Stimulated activated CD4-positive, alpha-beta T cell treated with anti-CD3 and anti-CD28 coated beads, Interleukin-4, amount 100 ng/mL, for 4 hours (primary cell): ENCODE measurements at places on chromosomes 3 and 15.

- no peak for DNase-seq
Measured at GRCh38 chr15:64810497-64811326, 14.7 kb downstream of the PIF1 start.

DNA sequence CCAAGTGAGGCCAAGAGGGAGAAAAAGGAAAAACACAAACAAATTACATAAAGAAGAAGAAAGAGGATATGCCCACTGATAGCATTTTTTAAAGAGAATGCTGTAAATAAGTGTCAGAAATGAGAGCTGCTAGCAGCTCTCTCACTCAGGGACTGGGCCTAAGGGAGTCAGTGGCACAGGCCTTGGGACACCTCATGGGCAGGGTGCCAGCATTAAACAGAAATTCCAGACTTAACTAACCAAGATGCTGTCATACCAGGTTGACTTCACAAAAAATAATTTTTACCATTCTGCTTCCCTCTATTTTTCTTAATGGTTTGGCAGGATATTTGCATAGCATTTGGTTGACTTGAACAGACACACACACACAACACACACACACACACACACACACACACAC is 92.3 kb upstream of the ADAMTSL3 start:
- no peak for DNase-seq

DNA sequence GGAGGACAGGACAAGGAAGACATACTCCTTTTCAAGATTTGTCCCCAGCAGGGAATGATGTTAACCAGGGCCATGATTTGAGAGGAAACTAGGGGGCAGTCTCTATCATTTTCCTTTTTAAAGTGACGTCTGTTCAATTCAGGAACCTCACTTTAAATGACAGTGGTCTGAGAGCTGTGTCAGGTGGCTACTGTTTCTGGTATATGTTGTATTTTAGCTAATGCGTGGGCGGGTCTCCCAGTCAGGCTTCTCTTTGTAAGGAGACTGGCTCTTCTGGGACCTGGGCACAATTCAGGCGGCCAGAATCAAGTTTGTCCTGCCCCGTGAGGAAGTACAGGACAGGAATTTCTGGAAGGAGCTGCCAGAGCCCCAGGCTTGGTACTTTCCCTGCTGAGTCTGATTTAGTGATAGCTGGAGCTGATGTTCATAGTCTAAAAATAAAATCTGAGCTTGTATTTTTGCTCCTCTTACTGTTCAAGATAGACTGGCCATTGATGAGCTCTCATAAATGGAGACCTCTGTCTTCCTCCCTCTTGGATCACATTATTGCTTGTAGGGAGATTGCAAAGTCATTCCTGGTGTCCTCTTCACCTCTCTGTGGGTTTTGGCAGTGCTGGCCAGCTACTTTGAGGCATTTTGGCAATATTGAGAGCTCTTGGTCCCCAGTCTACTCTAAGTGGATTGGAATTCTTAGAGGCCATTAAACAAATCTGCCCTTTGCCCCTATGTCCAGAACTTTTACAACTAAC is 25.6 kb downstream of the SQOR start:
- no peak for DNase-seq

DNA sequence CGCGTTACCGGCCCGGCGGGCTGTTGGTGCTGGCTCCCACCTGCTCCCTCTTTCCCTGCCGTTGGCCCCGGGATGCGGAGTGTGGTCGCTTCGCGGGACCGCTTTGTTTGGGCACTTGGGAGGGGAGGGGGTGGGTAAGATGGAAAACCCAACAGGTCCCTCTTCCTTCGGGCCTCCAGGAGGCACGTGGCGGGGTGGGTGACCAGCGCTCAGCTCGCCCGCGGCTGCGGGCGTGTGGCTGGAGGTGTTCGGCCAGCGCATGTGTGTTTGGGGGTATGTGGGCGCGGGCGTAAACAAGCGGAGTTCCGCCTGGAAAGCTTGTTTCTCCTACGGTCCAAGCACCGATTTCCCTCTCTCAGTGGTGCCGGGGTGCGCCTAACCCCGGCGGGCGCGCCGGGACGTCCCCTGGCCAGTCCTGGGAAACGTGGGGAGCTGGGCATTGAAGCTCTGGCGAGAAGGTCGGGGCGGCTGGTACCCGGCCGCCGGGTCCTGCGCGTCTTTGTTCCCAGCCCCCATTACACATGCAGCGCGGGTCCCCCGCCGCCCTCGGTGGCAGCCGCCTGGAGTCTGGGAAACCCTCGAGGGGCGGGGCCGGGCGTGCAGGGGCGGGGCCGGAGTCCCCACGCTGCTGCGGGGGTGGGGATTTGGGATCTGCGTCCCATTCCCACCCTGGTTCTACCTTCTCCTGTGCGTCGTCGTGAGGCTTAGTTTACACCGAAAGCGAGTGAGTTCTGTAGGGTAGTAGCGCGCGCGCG is 1.4 kb downstream of the ACVR2B start:
- DNase-seq: peak; percentile 35

DNA sequence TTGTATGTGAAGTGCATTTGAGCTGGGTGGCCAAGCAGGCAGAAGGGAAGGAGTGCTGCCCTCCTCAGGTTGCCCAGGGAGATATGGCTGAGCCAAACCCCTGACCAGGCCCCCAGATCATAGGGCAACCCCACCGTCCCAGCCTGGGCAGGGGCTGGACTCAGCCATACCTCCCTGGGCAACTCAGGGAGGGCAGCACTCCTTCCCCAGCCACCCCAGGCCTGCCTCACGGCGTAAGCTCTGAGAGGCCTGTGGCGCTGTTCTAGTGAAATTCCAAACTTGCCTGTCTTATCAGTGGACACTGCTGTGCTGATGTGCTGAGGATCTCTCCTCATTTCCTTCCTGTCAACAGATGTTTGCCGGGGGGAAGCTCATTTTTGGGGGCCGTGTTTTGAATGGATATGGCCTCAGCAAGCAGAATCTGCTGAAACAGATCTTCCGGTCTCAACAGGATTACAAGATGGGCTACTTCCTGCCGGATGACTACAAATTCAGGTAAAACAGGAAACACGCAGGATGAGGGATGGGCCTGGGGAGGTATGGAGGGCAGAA is 57.6 kb upstream of the FGD5 start:
- DNase-seq: no peak

- no peak for DNase-seq
Measured at GRCh38 chr3:171255236-171255806, 204.9 kb downstream of the TNIK start.

- DNase-seq: no peak
Measured at GRCh38 chr3:156688632-156689452, 14.5 kb downstream of the TIPARP start.

- no peak for DNase-seq
Measured at GRCh38 chr3:153785901-153786300, 335.3 kb upstream of the ARHGEF26 start.

DNA sequence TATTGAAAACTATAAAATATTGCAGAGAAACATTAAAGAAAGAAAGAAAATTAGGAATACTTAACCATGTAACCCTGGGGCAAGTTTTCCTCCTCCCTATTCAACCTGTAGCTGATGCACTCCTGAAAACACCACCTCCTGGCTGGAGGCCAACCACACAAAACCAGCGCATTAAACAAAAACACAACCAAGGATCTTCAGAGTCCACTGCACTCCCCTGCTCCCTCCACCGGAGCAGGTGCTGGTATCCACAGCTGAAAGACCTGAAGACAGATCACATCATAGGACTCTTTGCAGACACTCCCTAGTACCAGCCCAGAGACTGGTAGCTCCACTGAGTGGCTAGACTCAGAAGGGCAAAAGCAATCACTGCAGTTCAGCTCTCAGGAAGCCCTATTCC is 13.6 kb upstream of the ADAMTS17 start:
- no peak for DNase-seq

DNA sequence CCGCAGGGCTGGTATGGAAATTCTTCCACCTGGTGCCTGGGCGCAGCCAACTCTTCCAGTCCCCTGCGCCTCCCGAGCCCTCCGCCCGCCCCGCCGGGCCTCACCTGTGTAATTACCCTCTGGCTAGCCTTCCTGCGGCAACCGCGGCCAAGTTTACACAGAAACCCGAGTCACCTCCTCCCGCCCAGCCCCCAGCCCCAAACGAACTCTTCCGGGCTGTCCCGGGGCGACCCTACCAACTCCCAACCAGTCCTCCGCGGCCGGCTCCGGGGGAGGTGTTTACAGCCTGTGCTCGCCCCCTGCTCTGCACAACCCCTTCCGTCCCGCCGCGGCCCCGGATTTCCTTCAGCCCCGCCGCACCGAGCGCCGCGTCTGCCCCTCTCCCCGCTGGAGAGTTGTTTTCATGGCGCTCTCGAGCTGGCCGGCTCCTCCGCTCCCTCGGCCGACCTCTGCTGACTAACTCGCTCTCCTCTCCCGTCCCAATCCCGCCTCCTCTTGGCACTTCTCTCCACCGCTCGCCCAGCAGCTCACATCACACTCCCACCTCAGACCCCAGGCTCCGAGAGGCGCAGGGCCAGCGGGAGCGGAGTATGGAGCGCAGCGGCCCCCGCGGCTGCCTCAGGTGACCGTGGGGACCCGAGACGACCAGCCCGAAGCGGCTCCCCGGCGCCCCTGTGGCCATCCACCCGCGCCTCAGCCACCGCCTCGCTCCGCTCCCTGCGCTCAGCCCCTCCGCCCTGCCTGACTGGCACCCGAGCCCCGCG is 538 bp downstream of the ATOSA start:
- peak; percentile 32 for DNase-seq

- DNase-seq: no peak
Measured at GRCh38 chr3:130948001-130948773, 54.3 kb downstream of the ATP2C1 start.

DNA sequence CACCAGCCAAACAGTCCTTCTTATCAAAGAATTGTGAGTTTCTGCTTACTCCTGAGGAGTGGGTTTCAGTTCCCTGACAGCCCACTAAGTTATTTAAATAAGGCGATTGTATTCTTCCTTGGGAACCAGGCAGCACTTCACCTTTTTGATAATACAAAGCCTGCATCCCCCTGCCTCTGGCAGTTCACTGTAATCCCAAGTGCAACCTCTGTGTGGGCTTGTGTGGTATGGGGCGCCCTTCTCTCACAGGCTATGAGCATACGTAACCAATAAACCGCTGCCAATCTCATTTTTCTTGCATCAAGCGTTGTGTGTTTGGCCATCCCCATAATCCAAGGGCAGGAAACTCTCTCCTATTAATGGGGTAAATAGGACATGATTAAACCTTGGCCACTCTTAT is 1025.6 kb downstream of the NSUN3 start:
- DNase-seq: no peak

DNA sequence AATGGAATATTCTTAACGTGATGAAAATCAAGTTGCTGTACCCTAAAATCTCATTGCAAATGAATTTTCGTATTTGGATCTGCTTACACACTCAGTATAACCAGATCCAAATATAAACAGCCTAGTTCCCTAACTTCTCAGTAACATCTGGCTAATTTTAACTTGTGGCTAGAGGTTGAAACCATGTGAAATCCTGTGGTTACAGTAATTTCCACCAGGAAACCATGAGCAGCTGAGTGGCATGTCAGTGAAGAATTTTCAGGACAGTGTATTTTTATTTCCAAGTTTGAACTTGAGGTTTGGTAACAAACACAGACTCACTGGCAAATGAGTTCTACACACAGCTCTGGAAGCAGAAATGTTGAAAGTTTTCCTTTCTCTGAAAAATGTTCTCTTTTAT is 754.1 kb downstream of the NR2F2 start:
- no peak for DNase-seq

DNA sequence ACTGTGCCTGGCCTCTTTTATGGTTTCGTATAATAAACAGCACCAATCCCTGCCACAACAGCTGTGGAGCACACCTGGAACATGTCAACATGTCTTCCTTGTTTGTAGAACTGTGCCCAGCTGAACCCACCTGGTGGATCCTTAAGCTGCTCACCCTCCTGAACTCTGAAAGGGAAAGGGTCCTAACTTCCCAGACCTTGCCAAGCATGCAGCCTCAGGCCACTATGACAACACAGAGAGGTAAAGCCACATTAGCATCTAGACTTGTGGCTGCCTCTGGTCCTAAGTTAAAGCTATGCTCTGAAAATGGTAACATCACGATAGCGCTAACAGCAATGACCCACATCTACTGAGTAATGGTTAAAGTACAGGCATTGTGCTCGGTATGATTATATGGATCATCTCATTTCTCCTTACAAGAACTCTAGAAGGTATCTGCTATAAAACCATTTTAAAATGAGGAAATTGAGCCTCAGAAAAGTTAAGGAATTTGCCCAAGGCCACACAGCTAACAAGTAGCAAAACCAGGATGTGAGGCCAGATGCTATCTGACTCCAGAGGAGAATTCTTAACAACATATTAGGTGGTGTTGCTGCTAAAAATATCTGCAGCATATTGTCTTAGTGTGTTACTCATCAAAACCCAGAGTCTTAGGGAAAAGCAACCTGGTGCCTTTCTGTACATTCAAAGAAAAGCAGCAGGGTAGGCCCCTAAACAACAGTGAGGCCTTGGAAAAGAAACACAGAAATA is 23.1 kb upstream of the HERC1 start:
- DNase-seq: no peak

DNA sequence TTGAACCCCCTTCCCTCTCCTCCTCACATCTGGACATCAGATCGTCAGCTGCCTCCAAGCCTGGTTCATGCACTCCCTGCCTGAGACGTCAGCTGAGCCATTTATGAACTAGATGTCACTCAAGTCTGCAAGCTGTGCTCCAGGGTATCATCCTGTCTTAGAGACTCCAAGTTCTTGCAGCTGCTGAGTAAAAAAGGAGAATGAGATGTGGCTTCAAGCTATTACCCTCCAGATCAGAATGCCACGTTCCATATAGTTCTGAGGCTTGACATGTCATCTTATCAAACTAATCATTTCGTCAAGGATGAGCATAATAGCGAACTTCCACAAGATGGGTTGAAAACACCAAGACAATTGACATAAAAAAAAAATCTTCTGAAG is 766.3 kb downstream of the TBL1XR1 start:
- DNase-seq: no peak
